ENCODE measurements at places on chromosomes 6 and 20.
A peak's percentile ranks its signal among the peaks of the same experiment; 100 is the strongest.

- peak; percentile 39 for DNase-seq
Observed at GRCh38 chr6:24935366-24936152, at the start of gene RIPOR2. TSS of gene RIPOR2 (minus strand) at chr6:24935960. CDS start at chr6:24935898, 62 bp downstream.

GRCh38 chr6:111764238-111765175 lies 108.7 kb downstream of the FYN start:
- peak; percentile 52 for DNase-seq

GRCh38 chr20:23157734-23158133 lies 71.6 kb upstream of the CD93 start:
- DNase-seq = no peak

DNA sequence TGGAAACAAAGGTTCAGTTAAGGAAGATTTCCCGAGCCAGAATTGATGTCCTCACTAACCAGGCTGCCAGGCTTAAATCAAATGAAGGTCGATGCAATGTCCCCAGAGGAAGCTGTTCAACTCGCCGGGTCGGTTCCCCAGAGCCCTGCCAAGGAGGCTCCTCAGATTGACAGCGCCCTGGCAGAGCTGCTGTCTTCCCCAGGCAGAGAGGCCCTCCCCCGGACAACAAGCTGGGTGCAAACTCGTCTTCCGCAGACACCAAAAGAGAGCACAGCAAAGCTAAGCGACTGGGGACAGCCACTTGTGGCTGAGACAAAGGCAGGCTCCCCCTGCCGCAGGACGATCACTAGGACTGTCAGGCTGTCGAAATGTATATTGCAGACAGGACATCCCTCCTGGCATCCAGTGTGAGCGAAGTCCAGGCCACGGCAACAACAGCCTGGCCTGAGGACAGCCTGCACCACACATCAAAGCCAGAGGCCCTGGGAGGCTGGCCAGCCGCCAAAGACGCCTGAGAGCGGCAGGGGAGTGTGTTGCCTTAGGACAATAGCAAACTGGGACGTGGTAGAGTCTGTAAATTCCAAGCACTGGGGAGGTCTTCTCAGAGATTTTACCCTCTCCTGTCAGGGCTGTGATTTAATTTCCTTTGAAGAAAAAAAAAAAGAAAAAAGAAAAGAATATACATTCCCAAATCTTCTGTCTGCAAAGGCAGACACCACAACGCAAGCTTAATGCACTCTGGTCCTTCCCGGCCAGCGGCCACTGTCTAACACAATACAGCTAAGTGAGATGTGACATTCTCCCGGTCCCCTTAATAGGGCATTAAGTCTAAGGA lies 99.1 kb downstream of the HIVEP2 start:
- DNase-seq = no peak

DNA sequence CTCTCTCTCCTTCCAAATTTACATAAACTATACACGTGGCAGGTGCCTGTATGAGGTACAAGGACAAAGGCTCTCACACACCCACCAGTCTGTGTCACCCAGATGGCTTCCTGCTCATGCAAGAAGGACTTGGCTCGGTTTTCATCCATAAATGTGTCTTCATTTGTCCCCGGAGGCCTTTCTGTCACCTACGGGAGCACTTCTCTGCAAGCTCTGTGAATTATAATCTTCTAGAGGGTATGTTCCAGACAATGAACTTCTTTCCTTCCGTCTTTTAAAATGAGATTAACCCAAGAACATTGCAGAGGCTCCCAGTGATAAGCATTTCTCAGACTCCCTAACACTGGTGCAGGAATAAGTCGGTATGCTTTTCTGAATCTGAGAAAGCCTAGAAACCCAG lies 123.6 kb downstream of the PTPRT start:
- DNase-seq = no peak

- no peak for DNase-seq
Observed at GRCh38 chr6:111713236-111713635, 107.6 kb upstream of the TRAF3IP2 start.

DNA sequence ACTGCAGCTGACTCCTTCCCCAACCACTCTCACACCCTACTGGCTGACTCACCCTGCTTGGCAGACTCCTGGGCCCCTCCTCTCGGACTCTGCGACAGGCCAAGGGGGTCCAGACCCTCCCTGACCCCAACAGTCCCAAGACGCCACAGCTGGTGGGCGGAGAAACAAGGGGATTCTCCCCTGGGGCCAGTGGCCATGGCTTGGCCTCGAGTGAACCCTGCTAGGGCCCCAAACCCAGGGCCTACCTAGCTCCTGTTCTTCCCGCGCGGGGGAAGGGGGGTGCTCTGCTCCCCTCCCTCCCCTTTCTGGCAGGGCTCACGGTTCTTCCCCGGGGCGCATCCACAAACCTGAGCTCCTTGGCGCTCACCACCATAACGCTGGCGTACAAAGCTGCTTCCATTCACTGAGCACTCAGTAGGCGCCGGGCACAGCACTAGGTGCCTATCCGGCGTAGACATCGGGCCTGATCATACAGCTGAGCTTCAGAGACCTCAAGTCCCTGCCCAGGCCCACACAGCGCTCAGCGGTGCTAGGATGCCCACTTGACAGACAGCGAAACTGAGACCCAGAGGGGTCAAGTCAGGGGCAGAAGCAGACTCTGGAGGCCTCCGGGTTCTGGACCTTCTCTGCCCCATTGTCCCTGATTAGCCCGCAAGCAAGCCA lies 597 bp downstream of the ADA start:
- peak; percentile 32 for DNase-seq

DNA sequence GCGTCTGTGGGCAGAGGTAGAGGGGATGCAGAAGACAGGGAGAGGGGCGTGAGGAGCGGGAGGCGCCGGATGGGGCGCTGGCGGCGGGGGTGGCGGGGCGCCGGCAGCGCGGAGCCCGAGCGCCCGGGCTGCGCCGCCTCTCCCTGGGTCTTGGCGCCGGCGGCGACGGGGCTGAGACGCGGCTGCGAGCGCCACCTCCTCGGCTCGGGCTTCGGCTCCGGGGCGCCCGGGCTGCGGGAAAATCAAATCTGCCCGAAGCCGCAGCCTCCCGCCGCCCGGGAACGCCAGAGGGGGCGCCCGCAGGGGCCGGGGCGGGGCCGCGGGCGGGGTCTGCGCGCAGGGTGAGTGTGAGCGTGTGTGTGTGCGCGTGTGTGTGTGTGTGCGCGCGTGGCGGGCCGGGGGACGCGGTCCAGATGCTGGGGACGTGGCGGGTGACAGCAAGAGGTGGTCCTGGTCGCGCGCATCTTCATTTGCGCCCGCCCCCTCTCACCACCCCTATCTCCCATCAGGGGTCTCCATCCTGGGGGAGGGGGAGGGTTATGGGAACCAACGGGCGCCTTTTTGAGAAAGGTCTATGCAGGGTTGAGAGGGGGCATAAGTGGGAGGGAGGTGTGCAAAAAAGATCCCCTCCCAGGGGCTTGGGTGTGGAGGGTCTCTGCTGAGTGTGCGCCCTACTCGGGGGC lies 646 bp upstream of the CPNE5 start:
- DNase-seq = peak; percentile 32

DNA sequence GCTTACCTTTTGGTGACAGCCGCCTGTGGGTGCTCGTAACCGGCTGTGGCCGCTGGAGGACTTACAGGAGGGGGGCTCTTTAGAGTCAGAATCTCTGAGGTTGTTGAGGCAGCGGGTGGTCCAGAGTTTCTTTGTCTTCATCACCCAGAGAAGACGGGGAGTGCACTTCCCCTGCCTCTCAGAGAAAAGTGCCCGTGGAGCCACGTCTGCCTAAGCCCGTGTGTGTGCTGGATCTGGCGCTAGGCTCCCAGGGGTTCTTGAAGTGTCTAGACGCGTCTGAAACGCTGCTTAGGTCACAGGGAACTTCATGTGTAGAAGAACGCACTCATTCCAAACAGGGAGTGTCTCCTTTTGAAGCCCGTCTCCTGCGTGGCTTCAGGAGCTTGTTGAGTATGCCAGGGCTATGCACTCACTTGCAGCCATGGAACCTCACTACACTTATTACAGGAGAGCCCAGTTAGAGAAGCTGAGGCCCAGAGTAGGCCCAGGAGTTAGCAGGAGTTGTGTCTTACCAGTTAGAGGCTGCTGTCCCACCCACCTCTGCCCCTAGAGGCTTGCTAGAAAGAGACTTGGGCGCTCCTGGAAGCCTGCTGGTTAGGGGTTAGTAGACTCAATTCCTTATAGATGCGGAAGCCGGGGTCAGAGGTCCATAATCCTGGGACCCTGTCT lies 1.3 kb downstream of the LSM14B start:
- no peak for DNase-seq

- no peak for DNase-seq
Observed at GRCh38 chr6:113820761-113821160, 36.4 kb upstream of the MARCKS start.

DNA sequence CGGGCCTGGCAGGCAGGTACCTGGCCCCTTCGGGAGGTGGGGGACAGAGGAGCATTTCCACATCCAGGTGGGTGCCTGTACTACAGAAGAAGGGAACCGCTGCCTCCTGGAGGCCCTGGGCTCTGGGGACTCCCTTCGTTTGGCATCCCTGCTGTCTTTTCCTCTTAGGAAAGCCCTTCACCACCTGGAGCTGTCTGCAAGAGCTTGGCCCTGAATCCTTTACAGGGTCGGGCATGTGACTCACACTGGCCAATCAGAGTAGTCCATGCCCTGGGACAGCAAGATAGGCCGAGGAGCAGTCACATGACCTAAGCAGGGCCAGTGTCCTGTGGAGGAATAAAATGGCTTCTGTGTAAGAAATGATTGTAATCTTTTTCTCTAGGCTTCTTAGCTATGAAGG lies 224.9 kb downstream of the ANKRD60 start:
- DNase-seq = no peak

GRCh38 chr20:43554369-43554768 lies 4.5 kb upstream of the SGK2 start:
- DNase-seq = no peak

- DNase-seq = no peak
Observed at GRCh38 chr6:53544217-53544469, 758 bp downstream of the GCLC start.

DNA sequence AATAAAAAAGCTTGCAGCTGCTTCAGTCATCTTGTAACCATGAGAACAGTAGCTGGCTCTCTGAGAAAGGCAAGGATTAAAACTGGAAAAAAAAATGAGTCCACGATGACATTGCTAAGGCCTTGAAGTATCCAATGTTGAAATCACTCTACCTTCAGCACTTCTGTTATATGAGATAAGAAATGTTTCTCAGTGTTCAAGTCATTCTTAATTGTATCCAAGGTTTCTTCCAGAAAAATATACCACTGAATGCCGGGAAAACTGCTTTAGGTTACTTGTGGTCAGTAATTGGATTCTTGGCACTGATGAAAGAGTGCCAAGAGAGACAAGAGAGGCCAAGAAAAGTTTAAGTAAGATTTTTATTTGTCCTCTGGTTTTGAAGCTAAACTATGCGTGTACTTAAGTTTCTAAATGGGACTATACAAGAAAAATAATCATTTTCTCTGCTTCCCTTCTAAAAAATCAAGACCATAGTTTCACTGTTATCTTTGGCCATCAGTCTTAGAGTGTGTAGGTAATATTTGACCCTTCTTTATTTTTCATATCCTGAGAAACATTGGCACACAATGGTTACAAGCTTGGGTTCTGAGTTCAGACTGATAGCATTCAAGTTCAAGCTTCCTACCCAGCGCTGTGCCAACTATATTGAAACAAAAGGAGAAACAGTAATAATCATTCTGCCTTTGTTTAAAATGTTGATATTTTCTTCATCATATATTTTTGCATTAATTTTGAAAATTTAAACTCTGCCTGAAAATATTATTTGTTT lies 84.6 kb downstream of the TRDN start:
- no peak for DNase-seq

DNA sequence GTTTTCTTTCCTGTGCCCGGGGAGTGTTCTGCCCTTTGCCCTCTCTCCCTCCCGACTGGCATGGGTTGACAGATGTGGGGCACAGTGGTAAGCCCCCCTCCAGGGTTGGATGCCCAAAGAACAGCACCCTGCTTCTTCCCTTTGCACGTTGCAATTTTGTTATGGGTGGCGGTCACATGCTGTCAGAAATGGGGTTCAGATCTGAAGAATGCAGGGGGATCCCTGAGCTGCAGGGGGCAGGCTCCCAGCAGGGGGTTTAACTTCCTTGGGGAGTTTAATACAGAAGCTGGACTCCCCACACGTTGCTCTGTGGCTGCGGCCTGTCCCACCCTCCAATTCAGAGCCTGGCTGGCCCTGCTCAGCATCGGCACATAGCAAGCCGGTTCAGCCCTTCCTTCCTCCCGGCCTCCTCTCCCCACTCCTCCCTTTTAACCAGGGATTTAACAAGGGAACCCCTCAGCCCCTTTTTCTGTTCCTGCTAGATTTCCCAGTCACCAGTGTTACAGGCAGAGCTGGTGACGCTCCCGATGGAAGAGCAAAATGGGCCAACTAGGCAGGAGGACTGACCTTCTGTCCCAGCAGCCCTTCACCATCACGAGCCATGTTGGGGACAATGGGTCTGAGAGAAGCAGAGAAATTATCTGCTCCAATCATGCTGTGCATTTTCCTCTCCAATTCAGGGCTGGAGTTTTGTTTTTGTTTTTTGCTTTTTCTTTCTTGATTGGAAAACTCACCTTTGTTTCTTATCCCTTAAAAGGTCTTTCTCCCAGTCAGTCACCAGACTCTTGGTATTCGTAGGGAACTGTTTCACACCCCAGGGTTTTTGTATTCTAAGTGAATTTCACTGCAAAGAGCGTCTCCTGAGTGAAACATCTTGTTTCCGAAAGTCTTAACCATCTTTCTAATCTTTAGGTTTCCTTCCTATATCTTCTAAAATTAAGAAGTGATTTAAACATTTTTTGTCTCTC lies 6.8 kb downstream of the FOXF2 start:
- no peak for DNase-seq

GRCh38 chr20:36736451-36737182 lies 9.3 kb downstream of the NDRG3 start:
- DNase-seq = no peak

- no peak for DNase-seq
Observed at GRCh38 chr6:99563056-99563723, 5.3 kb downstream of the CCNC start.

GRCh38 chr6:3393836-3394202 lies 63.0 kb downstream of the SLC22A23 start:
- no peak for DNase-seq

DNA sequence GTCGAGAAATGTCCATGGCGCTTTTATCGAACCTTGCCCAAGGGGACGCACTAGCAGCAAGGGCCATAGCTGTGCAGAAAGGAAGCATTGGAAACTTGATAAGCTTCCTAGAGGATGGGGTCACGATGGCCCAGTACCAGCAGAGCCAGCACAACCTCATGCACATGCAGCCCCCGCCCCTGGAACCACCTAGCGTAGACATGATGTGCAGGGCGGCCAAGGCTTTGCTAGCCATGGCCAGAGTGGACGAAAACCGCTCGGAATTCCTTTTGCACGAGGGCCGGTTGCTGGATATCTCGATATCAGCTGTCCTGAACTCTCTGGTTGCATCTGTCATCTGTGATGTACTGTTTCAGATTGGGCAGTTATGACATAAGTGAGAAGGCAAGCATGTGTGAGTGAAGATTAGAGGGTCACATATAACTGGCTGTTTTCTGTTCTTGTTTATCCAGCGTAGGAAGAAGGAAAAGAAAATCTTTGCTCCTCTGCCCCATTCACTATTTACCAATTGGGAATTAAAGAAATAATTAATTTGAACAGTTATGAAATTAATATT lies 115.7 kb downstream of the TMEM242 start:
- no peak for DNase-seq

GRCh38 chr6:54920628-54921027 lies 74.1 kb downstream of the FAM83B start:
- no peak for DNase-seq

- no peak for DNase-seq
Observed at GRCh38 chr20:47262365-47263013, 94.0 kb downstream of the ZMYND8 start.

- DNase-seq = no peak
Observed at GRCh38 chr6:141349710-141350109, 783.0 kb upstream of the GJE1 start.

GRCh38 chr6:137391061-137391814 lies 103.0 kb downstream of the OLIG3 start:
- DNase-seq = no peak
